8988T (cell line): ENCODE measurements at places on chromosomes 12 and 14.
A peak's percentile ranks its signal among the peaks of the same experiment; 100 is the strongest.

GRCh38 chr12:121499929-121500793 lies 80.7 kb downstream of the KDM2B start:
- peak; percentile 76 for DNase-seq

- no peak for DNase-seq
Measured at GRCh38 chr12:124437617-124438436, 129.6 kb downstream of the NCOR2 start.

- peak; percentile 85 for DNase-seq
Measured at GRCh38 chr12:125065021-125065918, at the start of gene AACS. Gene AACS, plus strand, starts transcription at chr12:125065435. Its CDS starts 150 bp downstream, at chr12:125065585.

DNA sequence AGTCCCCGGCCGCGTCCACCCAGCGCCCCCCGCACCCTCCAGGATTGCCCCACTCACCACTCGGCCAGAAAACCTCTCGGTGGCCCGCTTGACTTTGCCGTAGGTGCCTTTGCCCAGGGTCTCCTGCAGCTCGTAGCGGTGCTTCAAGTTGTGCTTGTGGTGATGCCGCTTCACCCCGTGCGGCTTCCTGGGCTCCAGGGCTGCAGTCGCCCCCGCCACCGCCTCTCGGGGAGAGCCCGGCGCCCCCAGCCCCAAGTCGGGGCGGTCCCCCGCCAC lies 459 bp downstream of the NUAK1 start:
- DNase-seq = no peak

DNA sequence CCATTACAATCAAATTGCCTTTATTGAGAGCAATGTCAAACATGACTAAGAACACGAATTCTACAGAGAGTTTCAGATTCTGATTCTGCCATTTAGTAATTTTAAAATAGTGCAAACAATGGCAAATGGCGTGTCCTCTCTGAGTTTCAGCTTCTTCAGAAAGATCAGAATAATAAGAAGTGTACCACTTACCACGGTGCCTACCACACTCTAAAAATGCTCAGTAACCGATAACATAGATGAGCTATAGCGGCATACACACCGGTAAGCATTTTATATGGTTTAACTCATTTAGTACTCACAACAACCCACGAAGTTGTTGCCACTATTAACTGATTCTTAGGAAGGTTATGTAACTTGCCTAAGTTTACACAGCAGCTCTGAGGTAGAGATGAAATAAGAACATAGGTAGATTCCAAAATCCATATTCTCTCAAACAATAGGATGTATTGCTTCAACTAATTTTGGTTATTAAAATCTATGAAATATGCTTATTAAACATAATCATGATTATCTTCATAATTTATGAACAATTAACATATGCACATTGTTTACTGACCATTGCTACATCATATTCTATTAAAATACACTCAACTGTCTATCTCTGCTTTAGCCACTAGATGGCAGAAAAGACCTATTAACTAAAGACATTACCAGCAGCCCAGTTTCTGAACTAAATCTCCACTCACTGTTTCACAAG lies 38.3 kb downstream of the SLC6A15 start:
- no peak for DNase-seq

GRCh38 chr12:132559652-132560363 lies 50.6 kb downstream of the LRCOL1 start:
- peak; percentile 97 for DNase-seq

DNA sequence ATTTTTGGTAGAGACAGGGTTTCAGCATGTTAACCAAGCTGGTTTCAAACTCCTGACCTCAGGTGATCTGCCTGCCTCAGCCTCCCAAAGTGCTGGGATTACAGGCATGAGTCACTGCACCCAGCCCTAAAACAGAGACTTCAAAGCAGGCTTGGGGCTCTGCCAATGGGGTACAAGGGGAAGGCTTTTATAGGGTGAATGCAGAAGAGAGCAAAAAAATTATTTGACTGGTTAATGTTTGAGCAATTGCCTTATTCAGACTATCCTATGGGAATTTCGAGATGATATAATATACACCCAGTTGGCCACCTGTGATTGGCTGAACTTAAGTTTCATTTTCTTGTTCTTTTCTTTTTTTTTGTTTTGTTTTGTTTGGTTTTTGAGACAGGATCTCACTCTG lies 31.5 kb upstream of the ACTN1 start:
- no peak for DNase-seq

- no peak for DNase-seq
Measured at GRCh38 chr12:100043631-100044030, 58.9 kb upstream of the ANKS1B start.

- DNase-seq = no peak
Measured at GRCh38 chr14:98240376-98240775, 1031.6 kb downstream of the BCL11B start.

DNA sequence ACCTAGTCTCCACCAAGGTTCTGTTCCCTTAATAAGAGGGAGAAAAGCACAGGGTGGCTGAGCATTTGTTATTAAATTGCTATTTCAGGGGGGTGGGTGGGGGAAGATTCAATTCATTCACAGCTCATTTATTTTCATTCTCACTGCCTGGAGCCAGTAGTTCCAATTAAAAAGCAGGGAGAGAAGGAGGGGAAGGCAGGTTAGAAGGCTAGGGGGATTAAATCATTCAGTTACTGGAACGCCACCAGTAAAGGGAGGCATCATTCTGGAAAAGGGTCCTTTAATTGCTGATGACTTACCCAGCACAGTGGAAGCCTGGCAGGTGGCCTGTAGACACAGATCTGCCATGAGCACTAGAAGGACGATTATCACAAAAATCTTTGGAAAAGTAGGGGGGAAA lies 47.4 kb downstream of the NIN start:
- no peak for DNase-seq

DNA sequence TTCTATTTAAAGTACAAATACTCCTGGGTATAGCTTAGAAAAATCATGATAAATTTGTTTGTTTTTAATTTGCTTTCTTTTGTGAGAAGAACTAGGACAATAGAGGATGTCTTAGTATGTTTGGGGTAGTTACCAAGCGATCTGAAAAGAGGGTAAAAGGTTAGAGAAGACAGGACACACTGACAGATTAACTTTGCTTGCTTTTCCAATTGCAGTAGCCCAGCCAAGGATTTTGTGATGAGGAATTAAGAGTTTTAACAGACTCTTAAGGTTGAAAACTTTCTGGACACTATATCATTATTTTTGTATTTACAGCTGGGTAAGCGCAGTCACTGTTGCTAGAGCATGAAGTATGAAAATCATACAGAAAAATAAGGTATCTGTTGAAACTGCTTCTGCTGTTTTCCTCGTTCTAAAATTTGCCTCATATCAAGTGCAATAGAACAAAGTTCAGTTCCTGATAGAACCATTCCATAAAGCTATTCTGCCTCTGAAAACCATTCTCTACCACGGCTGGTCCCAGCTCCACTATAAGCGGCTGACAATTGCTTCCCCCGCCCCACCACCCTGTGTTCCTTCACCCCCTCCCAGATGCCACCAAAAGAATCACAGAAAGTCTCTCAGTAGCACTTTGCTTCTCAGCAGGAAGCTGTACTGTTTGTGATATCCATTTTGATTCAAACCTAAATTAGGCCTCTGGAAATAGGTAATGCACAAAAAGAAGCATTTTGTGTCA lies 413.4 kb downstream of the BCAT1 start:
- DNase-seq = no peak

GRCh38 chr12:4810219-4810671 lies 90.0 kb downstream of the GALNT8 start:
- no peak for DNase-seq

DNA sequence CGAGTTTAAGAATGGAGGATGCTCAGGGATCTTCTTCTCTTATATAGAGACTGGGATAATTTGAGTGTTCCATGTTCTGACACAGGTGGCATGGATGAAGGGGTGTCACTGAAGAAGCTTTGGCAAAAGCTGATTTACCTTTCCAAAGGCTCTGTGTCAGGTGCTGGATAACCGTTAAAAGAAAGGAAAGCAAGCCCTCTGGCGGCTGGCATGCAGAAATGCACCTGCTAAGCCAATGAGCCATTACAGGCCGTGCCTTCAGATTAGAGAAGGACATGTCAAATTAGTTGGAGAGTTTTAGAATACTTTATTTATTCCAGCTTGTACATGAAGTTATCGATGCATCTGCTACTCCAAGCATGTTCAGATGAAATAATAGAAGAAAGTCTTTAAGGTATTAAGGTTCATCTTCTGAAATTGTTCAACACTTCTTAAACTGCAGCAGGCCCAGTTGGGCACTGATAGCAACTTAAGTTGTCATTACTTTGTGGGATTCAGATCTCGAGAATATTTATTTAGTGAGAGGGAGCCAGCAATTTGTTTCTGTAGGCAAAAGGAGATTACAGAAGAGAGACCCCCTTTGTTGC lies 678.2 kb downstream of the NRXN3 start:
- no peak for DNase-seq

GRCh38 chr12:57001448-57001906 lies 4.9 kb downstream of the ZBTB39 start:
- DNase-seq = peak; percentile 88

DNA sequence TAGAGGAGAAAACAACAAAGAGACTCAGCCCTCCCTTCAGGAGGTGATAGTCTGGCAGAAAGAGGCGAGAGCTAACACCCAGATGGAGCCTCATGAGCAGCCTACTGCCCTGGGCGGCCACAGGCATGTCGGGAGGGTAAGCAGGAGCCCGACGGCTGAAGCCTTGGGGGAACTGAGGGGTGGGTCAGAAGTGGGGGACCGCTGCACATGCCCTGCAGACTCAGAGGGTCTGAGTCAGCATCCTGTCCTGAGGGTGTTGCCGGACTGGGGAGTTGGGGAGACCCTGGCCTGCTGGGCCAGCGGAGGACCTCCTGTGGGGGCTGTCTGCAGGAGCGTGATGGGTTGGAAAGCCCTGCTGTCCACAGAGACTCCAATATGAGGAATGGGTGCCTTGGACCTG lies 15.9 kb upstream of the INF2 start:
- no peak for DNase-seq

DNA sequence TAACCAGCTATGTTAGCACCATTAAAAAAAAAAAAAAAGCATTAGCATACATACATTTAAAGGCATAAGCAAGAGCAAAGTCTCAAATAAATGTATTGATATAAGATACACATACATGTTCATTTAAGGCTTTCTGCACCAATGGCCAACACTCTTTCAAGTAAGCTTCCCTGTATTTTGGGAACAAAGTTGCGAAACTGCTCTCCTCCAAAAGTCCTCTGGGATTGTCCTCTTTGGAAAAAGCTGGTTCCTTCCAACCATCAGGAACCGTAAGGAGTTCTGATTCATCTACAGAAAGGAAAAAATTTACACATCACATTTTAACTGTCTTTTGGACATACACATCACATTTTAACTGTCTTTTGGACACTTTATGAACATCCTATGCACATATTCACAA lies 3.2 kb downstream of the KRR1 start:
- DNase-seq = no peak

DNA sequence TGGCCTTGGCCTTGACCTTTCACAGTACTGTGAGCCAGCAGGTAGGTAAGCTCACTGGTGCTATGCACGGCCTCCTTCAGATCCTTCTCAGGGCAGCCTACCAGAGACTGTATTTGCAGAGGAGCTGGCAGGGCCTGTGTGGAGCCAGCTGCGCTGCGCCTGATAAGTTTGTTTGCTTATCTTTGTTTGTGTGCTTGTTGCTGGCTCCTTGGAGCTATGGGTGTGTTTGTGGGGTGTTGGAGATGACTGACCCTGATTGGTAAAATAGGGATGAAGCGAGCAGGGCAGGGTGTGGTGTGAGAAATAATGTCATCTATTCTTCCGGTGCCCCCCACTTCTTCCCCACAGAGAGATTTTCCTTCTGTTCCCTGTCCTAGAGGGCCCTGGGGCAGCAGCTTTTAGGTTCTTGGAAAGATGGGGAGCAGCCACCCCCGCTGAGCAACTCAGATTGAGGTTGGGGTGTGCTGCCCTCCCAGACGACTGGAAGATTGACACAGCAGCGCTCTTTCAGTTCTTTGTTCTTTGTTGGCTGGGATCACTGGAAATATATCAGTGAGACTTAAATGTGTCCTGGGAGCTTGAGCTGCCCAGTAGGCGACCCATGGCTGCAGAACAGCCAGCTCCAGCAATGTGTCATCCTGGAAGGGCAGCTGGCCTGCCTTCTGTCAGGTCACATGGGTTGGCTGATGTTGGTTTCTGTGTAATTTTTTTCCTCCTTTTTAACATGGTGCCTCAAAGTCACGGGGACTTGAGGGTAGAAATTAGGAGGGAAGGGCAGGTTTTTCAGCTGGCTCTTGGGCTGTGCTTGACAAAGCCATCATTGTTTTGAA lies 19.6 kb downstream of the MLXIP start:
- DNase-seq = no peak

- no peak for DNase-seq
Measured at GRCh38 chr14:75702616-75703261, 41.7 kb downstream of the TTLL5 start.

- DNase-seq = no peak
Measured at GRCh38 chr12:109165599-109165998, 49.2 kb downstream of the ACACB start.

DNA sequence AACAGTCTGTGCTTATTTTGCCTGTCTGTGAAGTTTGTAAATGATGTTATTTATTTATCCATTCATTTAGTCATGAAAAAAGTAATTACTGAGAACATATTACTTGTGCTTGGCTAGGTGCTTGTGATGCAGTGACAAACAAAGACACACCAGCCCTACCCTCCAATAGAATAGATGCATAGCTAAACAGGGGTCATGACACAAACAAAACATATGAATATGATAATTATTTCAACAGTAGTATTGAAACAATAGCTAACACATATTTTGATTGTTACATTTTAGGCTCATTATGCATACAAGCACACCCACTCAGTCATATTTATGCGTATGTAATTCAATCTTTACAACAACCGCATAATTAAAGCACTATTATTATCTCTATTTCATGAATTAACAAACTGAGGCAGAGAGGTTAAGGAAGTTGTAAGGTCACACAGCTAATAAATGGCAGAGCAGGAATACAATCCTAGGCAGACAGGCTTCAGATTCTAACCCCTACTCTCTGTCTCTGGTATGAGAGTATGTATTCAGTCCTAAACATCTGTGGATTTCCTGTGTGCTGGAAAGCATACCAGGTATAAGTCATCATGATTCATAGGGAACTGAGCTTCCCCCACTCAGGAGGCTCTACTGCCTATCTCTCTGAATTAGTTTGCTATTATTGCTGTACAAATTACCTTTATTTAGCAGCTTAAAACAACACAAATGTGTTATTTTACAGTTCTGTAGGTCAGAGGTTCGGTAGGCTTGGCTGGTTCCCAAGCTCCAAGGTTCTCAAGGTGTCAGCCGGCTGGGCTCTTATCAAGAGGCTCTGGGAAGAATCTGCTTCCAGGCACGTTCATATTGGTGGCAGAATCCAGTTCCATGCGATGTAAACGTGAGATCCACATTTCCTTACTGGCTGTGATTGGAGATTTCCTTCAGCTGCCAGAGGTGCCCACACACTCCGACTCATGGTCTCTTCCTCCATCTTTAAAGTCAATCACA lies 509.4 kb downstream of the GALC start:
- DNase-seq = no peak

GRCh38 chr12:58435647-58436046 lies 484.7 kb downstream of the LRIG3 start:
- no peak for DNase-seq
